Tongue (tissue), 3 donors: ENCODE measurements at places on chromosomes 12 and 14.
A peak's percentile ranks its signal among the peaks of the same experiment; 100 is the strongest.

GRCh38 chr12:68259318-68259940 is 6.0 kb upstream of the IL22 start:
- no peak for DNase-seq

DNA sequence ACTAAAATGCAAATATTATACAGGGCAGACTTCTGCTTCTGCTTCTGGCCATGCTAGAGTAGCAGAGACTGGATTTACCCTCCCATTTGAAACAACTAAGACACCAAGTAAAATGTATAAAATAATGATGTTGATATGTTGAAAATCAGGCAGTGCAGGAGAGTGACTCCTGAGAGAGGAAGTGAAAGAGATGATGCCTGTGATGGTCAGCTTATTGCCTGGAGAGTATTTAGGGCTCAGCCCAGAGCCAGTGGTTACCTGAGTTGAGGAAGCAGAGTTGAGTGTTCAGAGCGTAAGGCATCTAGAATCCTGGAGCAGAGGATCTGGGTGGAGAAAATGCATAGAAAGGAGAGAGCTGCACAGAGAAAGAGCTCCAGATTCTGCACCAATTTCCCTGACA is 131.8 kb upstream of the C14orf180 start:
- DNase-seq: no peak

DNA sequence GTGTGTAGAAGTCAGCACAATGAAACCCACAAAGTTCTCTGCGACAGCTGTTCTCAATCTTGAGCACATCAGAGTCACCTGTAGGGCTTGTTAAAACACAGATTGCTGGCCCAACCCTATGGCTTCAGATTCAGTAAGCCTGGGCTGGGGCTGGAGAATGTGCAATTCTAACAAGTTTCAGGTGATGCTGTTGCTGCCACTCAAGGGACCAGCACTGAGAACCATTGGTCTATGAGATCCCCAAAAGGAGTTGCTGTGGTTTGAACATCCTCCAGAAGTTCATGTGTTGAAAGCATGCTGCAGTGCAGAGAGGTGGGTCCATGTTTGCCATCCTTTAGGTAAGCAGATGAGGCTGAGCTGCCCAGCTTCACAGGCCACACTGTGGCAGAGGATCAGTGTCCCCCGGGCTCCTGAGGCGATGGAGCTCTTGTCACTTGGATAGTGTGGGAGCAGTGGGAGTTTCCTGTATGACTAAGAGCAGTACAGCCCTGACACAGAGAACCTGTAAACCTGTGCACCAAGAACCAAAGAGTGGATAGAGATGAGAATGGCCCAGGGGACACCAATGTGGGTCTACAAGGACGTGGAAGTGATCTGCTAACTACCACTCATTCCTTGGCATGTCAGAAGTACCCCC is 8.0 kb upstream of the RTRAF start:
- no peak for DNase-seq

GRCh38 chr14:74959596-74960180 is 4.3 kb upstream of the PGF start:
- no peak for DNase-seq

DNA sequence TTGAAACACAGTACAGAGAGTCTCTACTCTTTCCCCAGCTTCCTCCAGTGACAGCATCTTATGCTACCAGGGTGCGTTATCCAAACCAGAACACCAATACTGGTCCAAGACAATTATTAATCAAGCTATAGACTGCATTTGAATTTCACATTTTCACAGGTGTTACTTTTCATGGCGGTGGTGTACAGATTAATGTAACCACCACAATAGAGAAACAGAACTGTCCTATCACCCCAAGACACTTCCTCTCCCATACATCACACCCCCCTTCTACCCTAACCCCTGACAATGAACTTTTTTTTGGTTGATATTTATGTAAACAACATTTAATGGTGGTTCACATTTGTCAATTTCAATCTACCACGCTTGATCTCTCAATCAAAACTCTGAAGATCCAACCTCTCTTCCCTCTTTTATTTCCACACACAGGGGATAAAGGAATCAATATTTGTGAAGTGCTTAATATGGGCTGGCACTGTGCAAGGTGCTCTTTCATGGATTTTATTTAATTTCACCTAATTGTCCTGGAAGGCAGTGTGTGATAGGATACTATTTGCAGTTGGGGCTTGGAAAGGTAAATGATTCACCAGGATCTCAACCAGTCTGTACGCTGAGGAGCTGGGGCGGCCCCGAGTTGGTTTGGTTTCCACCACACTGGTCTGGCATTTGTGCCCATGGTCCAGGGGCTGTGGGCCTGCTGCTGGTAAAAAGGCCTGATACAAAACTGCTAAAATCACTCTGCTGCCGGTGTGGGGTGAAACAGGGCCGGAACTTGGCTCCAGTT is 54.6 kb upstream of the DICER1 start:
- no peak for DNase-seq

DNA sequence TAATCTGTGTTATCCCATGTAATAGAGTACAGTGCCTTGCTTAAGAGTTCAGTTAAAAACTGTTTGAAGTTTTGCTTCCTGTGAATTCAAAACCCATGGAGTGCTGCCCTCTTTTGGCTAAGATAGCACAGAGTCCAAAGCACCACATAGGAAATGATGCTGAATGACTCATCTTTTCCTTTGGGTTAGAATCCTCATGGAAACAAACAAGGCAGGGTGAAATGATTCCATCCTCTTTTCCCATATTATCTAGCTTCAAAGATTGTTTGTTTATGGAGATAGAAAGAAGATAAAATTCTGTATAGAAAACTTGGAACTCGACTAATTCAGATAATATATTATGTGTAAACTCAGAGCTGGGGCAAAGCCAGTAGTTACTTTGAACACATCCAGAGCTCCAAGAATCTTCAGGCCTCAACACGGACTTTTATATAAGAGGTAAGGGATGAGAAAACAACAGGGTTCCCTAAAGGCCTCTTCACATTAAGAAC is 87.4 kb downstream of the OTOGL start:
- peak; percentile 95 for DNase-seq

DNA sequence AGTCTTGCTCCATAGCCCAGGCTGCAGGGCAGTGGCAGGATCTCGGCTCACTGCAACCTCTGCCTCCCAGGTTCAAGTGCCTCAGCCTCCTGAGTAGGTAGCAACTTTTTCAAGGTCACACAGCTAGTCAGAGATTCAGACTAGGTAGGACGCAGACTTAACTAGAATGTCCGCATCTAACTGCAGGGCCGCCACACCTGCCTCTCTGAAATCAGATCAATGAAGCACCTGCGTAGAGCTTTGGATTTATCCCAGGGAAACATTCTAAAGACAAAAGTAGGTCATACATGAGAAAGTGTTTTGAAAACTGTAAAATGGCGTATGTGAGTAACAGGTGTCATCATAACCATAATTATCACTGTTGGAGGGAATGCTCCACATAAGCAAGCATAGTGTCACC is 49.5 kb upstream of the PAPOLA start:
- DNase-seq: no peak

DNA sequence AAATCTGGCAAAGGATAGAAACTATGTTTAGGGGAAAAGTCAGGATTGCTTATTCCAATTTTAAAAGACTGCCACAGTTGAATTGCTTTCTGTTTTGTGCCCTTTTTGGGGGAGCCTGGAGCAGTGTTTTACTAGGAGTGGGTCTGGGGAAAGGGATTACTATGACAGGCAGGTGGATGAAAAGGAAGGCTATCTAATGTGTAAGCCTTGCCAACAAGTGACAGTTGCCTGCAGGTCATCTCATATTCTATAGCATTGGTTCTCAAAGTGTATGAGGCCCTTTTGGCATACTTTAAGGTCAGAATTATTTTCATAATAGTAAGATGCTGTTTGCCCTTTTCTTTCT is 4.1 kb downstream of the EID3 start:
- no peak for DNase-seq

DNA sequence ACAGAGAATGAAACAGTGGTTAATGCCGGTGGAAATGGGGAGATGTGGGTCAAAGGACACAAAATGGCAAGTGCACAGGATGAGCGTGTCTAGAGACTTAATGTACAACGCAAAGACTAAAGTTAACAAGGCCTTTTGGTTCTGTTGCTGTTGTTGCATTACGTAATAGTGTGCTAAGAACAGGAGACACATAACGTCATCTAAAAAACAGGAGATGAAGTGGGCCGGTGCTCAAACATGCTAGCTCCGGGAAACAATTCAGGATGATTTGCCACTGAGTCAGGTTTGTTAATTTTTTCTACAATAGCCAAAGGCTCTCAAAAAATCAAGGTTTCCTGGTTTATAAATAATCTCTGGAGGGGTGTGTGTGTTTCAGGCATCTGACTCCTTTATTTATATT is 55.5 kb downstream of the ETV6 start:
- no peak for DNase-seq

DNA sequence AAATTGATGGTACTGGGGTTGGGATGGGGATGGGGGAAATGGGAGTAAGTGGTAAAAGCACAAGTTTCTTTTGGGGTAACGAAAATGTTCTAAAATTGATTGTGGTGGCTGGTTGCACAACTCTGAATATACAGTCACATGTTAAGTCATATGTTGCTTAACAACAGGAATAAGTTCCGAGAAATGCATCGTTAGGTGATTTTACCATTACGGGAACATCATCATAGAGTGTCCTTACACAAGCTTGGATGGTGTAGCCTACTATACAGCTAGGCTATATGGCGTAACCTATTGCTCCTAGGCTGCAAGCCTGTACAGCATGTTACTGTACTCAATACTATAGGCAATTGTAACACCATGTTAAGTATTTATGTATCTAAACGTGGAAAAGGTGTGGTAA is 31.0 kb downstream of the ITGA7 start:
- no peak for DNase-seq

DNA sequence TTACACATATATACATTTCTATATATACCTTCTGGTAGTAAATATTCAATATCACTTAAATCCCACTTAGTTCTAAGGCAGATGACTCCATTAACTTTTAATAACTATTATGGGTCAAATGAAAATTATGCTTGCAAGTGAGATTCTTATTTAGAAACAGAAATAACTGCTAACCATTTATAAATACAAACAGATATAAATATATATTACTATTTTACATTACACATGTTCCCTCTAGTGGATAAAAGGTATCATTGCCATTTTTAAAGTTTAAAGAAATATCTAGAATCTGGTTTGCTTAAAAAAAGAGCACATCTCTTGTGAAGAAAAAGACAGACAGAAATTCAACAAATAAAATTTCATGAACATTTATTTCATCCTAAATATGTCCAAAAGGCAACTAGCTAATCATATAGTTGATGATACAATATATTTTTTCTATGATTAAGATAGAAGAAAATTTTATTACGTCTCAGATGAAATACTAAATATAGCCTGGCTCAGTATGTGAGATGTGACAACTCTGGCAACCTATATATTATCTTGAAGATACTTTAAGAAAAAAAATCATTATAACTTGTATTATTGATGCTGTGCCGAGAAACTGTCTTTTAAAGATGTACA is 11.7 kb upstream of the RAD51AP1 start:
- peak; percentile 37 for DNase-seq

DNA sequence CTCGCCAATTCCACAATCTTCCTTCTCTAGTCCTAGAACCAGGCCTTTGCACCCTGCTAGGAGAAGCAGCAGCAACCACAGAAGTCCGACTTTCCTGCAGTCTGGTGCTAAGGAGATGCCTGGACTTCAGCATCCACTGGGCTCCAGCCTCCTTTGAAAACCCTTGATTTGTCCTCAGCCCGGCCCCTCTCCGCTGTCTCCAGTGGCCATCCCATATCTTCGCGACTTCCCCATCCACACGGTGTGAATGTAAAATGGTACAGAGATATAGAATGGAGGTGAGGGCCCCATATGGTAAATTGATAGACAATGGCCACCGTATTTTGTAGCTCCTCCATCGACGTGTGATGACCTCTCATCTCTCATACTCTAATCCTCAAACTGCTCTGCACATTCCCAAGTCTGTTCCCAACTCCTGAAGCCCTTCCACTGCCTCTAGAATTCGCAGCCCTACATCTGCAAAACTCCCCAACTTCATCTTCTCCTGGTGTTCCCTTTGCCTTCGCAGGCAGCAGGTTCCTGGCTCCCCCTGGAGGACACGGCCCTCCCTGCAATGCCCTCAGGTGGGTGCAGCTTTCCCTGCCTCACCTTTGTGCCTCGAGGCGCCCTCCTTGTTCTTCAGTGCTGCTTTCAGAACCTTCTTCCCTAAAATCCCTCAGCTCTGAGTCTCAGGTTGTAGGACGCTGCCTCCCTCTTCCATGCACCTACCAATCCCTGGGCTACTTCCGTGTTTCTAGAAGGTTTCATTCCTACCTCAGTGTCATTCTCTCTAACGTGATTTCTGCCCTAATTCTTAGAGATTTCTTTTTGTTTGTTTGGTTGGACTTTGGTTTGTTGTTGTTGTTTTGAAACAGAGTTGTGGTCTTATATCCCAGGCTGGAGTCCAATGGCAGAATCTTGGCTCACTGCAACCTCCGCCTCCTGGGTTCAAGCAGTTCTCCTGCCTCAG is 36.7 kb downstream of the TMBIM6 start:
- peak; percentile 42 for DNase-seq

DNA sequence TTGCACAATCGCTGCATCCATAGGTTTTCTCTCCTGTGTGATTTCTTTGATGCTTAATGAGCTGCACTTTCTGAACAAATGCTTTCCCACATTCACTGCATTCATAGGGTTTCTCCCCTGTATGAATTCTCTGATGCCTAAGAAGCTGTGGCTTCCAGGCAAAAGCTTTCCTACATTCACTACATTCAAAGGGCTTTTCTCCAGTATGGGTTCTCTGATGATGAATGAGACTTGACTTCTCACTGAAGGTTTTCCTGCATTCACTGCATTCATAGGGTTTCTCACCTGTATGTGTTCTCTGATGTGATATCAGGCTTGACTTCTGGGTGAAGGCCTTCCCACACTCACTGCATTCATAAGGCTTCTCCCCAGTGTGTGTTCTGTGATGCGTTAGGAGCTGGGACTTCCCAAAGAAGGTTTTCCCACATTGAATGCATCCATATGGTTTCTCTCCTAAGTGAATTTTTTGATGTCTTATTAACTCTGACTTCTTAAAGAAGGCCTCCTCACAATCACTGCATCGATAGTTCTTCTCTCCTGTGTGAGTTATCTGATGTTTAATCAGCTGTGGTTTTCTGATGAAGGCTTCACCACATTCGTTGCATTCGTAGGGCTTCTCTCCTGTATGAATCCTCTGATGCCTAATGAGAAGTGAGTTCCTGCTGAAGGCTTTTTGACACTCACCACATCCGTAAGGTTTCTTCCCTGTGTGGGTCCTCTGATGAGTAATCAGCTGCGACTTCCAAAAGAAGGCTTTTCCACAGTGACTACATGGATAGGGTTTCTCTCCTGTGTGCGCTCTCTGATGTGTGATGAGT is 30.3 kb downstream of the ZNF605 start:
- DNase-seq: no peak

GRCh38 chr14:72745546-72745945 is 148.4 kb downstream of the DPF3 start:
- no peak for DNase-seq

DNA sequence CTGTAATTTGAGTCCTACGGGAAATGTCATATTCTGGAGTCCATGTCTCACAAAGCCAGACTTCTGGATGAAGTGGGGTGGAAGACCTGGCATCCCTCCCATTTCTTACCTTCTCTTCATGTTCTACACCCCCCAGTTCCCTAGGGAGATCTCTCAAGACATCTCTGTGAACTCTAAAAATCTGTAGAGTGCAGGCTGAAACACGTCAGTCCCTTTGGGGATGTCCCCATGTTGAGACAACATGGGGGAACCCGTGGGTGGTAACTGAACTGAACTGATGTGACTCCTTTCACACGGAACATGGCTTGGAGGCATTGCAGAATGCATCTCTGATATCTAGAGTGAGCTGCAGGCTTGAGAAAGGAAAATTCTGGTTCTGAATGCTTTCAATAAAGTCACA is 15.2 kb downstream of the SERPINA12 start:
- DNase-seq: no peak

- DNase-seq: no peak
Measured at GRCh38 chr12:121946313-121947025, 28.1 kb downstream of the CFAP251 start.
